ENCODE measurements at places on chromosomes 6 and 20.

GRCh38 chr20:33113387-33113908, 34.0 kb downstream of the BPIFB4 start:
- DNase-seq = no peak

GRCh38 chr6:16476861-16477260, 238.5 kb downstream of the GMPR start:
- DNase-seq = no peak

DNA sequence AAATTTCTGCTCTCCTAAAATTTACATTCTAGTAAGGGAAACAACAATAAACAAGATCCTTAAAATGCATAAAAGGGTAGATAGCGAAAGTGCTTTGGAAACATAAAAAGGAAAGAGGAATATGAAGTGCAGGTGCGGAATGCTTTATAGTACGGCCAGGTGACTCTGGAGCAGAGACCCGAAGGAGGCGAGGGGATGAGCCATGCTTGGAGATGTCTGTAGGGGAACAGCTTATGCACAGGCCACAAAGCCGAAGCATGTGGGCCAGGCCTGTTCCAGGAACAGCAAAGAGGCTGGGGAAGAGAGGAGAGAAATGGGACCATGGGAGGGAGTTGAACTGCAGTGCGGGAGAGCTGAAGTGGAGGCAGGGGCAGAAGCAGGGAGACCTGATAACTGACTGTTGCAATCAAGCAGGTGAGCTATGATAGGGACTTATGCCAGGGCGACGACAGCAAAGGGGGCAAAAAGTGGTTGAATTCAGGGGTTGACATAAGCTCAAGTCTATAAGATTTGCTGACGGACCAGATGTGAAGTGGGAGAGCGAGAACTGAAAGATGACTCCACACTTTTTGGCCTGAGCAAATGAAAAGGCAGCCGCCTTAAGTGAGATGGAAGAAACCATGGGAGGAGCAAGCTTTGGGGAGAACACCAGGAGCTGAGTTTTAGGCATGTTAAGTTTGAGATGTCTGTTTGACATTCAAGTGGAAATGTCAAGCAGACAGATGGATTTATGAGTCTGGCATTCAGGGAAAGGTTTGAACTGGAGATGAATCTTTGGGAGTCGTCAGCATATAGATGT, 83.1 kb downstream of the CNBD2 start:
- DNase-seq = no peak

GRCh38 chr20:9129756-9130155, 60.9 kb downstream of the PLCB4 start:
- no peak for DNase-seq

DNA sequence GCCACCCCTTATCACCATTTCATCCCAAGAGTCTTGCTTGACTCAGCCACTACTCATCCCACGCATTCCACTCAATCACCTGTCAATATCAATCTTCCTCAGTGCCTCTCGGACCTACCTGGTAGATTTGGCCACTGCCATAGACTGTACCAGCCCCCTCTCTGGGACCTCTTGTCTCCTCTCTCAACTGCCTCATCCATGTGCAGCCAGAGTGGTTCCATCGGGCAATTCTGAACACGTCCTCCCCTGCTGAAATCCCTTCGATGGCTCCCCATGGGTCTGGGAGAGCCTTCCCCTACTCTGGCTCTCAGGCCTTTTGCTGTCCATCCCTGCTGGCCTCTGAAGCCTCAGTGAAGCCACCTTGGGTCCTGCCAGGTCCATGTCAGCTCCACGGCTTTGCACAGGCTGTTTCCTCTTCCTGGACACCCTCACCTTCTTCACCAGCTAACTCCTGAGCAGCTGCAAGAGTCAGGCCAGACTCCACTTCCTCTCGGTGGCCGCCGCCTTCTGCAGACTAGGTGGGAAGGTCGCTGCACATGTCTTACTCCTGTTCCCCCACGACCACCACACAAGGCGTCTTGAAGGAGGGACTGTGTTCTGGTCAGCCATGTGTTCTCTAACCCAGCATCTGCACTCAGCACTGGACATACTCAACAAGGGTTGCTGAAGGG, 120.4 kb downstream of the TOX2 start:
- no peak for DNase-seq

- DNase-seq = no peak
Observed at GRCh38 chr20:1644101-1644962, 13.2 kb downstream of the SIRPG start.

DNA sequence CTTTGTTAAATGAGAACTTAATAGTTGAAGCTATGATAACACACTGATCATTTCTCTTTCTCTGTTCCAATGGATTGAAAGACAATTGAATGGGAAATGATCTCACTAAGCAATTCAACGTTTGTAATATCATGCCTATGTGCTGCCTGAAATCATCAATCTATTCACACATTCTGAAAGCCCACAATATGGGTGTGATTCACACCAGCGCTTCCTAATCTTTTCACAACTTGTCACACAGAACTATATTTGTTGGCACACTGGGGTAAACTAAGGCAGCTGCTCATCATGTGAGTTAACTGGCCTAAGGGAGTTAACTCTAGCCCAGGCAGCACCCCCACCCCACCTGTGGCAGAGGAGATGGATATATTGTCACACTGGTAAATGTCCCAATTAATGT, 37.1 kb upstream of the UTRN start:
- no peak for DNase-seq

DNA sequence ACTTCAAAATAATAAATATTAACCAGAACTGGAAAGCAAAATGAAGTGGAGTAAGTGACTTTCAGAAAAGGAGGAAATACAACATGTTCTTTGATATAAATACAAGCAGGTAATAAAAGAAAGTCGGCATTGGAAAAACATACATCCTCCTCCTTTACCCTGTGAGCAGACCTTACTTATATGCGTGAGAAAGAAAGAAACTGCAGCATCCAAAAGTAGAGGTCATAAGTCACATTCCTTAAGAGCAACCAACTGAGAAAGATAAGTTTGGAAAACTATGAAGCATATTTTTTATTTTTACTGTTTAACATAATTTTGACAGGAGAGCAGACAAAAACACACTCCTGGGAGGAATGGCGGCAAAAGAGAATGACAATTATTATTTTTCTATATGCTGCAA, 155.5 kb downstream of the HACE1 start:
- no peak for DNase-seq

- DNase-seq = no peak
Observed at GRCh38 chr6:34529665-34530327, 26.3 kb downstream of the SPDEF start.

GRCh38 chr20:53040693-53041589, 68.8 kb downstream of the TSHZ2 start:
- no peak for DNase-seq

DNA sequence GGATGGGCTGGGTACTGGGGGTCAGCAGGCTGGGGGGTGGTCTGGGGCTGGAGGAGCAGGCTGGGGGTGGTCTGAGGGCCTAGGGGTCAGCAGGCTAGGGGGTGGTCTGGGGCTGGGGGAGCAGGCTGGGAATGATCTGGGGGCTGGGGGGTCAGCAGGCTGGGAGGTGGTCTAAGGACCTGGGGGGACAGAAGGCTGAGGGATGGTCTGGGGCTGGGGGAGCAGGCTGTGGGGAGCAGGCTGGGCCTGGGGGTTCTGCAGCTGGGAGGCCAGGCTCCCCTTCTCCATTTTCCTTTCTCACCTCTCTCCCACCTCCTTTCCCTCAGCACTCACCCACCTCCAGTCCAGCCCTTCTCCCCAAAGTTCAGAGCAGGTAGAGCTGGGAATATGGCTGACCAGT, 114.2 kb downstream of the PSMB1 start:
- no peak for DNase-seq

DNA sequence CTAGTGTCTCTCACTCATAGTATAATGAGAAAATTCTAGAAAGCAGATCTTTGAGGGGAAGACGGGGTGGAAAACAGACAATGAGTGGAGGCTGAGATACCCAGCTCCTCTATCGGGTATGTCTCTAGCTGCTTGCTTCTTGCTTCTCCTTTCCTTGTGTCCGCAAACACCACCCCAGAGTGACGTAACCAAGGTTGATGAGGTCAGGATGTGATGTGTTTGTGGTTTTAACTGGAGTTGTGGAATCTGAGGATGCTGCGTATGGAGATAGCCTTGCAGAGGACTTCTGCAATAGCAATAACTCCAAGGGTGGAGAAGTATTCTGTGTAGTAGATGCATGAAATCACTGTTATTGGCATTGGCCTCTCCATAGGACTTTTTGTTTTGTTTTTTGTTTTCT, 132.7 kb upstream of the IFNGR1 start:
- DNase-seq = no peak

DNA sequence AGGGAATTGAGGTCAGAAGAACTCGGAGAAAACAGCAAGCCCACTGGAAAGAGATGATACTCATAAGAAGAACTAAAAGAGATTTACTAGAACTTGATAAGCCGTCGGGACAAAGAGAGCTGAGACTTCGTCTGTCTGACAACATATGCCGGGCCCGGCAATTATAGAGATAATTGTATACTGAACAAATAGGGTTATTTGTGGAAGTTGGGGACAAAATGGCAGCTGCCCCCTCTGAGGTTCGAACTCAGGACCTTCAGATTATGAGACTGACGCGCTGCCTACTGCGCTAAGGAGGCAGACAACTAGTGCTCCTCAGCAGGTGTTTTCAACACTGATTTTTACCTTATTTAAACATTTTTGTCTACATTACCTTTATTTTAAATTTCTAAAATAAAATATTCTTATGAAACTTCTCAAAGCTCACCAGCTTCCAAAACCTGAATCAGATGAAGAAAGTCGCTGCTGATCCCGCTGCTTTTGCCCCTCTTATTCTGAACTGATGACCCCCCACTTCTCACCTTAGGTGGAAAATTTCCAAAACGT, 29.3 kb upstream of the TRIM27 start:
- peak; percentile 55 for DNase-seq

- DNase-seq = no peak
Observed at GRCh38 chr20:24235296-24236175, 233.9 kb upstream of the SYNDIG1 start.

DNA sequence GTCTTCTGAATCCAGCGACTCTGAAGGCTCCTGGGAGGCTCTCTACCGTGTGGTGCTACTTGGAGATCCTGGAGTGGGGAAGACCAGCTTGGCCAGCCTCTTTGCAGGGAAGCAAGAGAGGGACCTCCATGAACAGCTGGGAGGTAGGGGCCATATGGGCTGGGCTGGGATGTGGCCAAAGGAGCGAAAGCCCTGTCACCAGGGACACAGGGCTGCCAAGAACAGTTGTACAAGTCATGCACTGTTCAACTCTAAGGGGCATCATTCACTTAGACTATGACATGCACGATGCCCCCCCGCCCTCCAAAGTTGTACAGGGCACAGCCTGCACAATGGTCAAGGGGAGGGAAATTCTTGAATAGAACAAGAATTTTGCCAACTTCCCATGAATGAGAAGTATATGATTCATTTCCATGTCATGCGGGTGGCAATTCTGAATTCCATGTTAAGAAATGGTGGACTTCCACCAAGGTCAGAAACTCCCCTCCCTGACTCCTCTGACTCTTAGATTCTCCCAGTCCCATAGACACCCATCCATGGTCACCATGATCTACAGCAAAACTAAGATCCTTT, 1.6 kb downstream of the REM1 start:
- no peak for DNase-seq

DNA sequence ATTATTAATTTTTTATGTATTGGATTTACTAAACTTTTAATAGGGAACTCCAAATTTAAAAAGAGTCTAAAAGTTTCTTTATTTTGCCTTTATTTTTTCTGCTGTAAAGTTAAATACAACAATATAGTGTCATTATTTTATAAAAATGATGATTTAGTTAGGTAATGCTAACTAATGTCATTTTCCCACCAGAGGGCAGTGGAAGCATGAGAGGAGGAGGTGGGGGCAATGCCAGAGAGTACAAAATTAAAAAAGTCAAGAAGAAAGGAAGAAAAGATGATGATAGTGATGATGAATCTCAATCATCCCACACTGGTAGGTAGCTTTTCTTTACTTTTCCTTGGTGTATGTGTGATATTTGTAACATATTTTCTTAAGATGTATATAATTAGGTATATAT, 20.2 kb upstream of the FHL5 start:
- no peak for DNase-seq

DNA sequence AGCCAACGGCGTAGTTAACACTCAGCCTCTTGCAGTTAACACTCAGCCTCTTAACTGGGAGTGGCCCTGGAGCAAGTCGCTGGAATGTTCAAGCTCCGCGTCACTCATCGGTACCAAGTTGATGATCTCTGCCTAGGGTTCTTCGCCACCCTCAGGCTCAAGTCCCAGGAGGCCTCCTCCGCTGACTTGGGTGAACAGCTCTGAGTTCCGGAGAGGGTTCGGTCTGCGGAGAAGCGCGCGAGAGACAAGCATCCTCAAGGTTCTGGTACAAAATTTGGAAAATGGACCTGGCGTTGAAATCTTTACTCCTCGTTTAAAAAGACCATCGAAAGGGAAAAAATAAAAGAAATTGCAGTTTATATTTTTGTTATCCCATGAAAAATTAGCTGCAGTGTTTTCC, 876 bp upstream of the DSP start:
- DNase-seq = no peak

DNA sequence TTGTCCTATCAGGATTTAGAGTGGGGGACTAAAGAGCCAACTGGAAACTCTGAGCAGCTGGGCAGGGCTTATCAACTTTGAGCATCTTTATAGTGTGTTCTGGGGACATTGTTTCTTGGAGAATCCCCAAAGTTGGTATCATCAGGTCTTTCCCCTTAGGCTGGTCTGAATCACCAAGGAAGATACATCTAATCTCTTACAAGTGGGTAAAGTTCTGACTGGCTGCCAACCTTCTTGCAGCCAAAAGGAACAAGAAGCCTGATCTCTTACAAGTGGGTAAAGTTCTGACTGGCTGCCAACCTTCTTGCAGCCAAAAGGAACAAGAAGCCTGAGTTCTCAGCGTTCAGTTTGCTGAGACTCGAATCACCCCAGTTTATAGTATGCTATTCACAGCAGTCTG, 1.6 kb upstream of the MED23 start:
- DNase-seq = no peak

GRCh38 chr20:44447827-44448419, 27.8 kb upstream of the TTPAL start:
- DNase-seq = no peak

GRCh38 chr20:1702328-1702727, 44.7 kb upstream of the SIRPG start:
- no peak for DNase-seq

GRCh38 chr6:12602342-12602741, 114.2 kb upstream of the PHACTR1 start:
- DNase-seq = no peak

- DNase-seq = no peak
Observed at GRCh38 chr20:41155261-41155660, 17.9 kb downstream of the PLCG1 start.

DNA sequence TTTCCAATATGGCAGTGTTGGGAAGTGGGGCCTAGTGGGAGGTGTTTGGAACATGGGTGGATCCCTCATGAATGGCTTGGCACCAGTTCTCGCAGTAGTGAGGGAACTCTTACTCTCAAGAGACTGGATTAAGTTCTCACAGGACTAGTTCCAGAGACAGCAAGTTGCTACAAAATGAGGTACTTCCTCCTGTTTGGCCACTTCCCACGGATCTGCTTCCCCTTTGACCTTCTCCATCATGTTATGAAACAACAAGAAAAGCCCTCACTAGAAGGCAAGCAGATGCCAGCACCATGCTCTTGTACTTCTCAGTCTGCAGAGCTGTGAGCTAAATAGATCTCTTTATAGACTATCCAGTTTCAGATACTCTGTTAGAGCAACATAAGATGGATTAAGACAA, 3.1 kb downstream of the RSPH3 start:
- DNase-seq = no peak

GRCh38 chr6:133992992-133993680, 40.1 kb downstream of the TBPL1 start:
- no peak for DNase-seq
